ENCODE measurements at places on chromosomes 2 and 18.

- DNase-seq = no peak
These were observed 293.0 kb upstream of the HS6ST1 start for GRCh38 chr2:128611421-128612320.

DNA sequence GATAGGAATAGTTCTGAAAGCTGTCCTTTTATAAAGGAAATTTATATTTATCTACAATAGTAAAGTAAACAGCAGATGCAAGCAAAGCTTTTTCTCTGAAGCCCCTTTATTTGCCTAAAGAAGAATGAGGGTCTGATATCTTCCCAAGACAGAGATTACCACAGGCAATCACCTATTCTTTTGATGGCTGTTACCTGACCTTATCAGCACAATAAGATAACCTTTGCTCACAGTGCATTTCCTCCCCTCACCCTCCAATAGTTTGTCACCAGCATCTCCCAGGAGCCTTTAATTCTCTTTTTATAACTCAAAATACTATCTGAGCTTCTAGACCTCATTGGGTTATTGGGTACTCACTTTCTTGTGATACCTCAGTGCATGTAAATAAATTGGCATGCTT lies 6.5 kb upstream of the CFAP221 start:
- peak; percentile 88 for DNase-seq

- DNase-seq = no peak
These were observed 218.1 kb downstream of the ARHGAP15 start for GRCh38 chr2:143347271-143347695.

GRCh38 chr18:48821251-48821590 lies 129.5 kb downstream of the SMAD7 start:
- no peak for DNase-seq

DNA sequence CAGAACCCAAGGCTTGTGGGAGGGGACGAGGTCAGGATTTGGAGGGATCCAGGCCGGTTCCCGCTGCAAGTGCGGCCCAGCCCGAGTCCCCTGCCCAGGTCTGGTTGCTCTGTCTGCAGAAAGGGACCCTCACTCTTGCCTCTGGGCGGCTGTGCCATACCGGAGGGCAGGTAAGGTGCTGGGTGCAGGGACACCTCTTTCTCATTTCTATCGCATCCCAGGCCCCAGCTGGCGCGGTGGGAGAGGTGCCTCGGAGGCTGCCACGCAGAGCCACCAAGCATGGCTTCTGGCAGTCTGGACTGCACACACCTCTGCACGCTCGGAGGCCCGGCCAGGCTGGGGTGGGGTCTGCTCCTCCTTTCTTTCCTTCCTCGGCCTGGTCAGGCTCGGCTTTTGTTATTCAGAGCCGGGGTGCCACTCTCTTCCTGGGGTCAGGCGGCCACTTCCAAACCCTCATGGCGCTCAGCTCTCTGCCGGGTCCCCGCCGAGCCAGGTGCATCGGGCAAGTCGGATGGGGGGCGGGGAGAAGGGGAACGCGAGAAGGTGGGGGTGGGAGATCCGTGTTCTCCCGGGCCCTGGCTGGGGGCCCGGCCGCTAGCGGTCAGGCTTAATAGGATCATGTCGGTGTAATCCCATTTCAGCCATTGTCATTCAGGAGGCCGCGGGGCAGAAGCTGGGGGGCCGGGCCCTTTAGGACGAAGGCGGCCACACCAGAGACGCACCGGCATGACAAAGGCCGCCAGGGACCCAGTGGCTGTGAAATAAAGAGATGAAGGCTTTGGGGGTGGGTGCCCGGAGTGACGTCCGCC lies 9.0 kb downstream of the GBX2 start:
- no peak for DNase-seq

- no peak for DNase-seq
These were observed 82.2 kb upstream of the LGALSL start for GRCh38 chr2:64371727-64372126.

GRCh38 chr2:10500601-10501361 lies 52.7 kb upstream of the ODC1 start:
- DNase-seq = no peak

GRCh38 chr2:238702276-238703052 lies 145.4 kb upstream of the TWIST2 start:
- no peak for DNase-seq

All from mesendoderm (in vitro differentiated cells).